ENCODE measurements at places on chromosomes 4 and X.

- DNase-seq = no peak
Measured at GRCh38 chr4:177964061-177964460, 521.8 kb upstream of the AGA start.

GRCh38 chrX:129654652-129655546, at the start of gene APLN:
Gene APLN, minus strand, starts transcription at chrX:129654956. Its CDS starts 326 bp downstream, at chrX:129654630.
- no peak for DNase-seq

DNA sequence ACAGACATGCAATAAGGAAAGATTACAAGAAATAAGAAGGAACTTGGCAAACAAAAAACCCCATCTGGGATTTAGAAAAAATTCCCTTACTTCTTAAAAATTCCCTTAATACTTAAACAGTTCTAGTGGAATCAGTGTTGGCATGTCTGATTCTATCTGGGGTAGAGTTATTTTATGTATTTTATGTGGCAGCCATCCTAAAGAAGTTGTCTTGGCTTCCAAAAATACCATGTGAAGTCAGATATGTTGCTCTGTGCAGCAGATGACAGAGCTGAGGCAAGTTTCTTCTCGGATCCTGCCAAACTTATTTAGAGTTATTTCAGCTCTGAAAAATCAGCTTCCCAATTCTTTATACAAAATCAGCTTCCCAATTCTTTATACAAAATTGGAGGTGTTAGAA, 14.7 kb downstream of the YY2 start:
- no peak for DNase-seq

DNA sequence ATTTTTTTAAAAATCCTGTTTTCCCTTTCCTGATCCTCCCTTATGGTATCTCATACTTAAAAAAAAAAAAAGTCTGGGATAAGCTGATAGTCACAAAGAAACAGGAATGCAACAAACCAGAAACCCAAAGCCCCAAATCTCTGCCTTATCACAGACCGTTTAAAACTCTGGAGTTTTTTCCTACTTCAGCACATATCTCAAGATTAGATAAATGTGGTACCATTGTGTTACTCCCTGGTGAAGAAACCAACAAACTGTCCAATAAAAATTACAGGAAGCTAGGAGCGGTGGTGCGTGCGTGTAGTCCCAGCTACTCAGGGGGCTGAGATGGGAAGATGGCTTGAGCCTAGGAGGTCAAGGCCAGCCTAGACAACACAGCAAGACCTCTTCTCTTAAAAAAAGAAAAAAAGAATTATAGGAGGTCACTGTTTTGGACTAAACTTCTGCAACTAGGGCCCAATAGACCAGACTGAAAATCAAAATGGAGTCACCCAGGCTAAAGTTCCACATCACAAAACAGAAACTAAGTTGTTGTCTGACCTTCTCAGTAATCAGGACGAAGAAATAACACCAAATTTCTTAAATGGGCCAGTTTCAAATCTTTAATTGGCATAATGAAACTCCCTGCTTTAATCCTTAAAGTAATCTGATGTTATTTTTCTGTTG, 51.9 kb downstream of the RBM47 start:
- no peak for DNase-seq

DNA sequence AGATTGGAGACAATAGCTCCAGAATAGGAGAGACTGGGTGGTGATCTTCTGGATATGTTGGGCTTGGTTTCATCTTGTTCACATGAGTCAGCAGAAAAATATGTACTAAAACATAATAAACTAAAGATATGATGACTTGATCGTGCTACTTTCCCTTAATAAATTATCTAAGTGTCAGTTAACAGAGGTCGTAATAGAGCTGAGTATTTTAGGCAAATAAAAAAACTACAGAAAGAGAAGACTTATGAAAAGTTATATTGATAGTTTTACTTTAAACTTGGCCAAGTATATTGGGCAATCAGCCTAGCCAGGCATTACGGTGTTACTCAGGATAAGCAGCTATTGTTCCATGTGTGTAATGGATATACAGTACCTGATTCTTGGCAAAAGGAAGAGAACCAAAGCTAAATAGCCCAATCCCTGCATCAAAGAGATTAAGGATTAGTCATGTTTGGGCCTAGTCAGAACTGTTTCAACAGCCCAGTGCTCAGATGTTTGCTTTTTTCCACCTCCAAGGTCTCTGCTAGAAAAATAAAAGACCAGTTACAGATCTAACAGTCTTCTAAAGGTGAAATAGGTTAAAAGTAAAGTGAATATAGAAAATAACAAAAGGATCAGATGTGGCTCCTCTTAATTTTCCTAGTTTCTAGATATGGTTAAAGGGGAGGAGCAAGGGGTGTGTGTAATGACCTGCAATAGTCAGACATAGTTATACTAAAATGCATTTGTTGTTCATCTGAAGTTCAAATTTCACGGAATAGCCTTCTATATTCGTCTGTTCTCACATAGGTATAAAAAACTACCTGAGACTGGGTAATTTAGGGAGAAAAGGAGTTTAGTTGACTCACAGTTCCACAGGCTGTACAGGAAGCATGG, 262.6 kb downstream of the ADGRL3 start:
- DNase-seq = no peak

DNA sequence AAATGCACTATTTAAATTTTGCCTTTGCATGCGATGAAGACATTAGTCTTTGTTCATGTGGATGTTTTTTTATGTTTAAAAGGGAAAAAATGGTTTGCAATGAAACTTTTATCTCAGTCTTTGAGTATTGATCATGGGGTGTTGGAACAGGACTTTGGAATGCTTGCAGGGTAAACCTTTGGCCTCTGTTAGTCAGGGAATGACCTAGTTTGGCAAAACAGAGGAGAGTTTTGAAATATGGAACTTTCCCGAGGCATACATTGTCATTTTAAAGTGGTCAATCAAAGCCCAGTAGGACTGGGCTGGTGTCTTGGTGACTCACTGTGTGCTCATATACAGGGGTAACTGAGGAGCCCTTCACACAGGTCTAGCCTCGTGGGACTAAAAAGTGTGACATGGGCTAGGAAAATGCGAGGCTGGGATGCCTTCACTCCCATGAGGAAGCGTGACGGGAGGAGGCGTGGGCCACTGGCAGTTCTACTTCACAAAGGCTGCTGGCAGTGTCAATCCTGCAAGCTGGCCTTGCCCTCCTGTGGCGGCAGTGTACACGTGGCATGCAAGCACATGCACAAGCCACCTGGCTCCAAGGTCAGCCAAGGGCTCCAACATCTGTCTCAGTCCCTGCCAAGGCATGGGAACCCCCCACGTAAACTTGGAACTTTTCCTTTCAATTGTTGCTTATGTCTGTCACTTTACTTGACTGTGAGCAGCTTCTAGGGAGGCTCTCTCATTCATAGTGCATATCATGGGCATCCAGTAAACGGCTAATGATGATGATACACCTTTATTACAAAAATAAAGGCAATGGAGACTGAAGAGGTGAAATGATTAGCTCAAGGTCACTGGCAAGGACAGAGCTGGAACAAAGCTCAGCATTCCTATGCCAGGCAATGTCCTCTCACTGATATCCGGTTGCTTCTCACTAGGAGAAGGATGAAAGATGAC, 5.2 kb upstream of the F11 start:
- no peak for DNase-seq

DNA sequence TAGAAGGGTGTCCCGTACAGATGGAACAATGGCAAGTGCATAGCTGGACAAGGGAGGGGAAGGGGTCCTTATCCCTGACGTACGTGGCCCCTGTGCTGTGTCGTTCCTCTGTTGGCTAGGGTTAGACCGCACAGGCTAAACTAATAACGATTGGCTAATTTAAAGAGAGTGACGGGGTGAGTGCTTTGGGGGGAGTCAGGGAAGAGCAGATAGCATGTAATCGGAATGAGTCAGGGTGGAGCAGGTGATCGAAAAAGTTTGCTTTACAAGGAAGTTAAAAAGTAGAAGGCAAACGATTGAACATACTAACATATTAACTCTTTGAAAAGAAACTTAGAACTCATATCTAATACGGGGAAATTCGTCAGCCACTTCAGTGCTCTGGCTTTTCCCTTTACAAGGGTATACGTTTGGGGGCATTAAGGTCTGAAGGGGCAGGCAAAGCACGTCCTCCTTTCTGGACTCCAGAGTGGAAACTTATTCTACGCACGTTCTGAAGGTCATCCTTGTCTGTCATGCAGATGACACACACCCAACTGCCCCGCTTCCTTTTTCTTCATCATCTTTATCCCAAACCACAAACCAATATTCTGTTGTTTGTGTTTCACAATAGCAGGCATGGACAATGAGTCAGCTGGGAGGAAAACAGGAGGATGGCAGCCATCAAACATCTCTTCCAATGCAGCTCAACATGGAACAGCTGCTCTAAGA, 10.2 kb upstream of the CRLF2 start:
- DNase-seq = no peak

- DNase-seq = no peak
Measured at GRCh38 chr4:173254646-173255045, 79.5 kb downstream of the HMGB2 start.

DNA sequence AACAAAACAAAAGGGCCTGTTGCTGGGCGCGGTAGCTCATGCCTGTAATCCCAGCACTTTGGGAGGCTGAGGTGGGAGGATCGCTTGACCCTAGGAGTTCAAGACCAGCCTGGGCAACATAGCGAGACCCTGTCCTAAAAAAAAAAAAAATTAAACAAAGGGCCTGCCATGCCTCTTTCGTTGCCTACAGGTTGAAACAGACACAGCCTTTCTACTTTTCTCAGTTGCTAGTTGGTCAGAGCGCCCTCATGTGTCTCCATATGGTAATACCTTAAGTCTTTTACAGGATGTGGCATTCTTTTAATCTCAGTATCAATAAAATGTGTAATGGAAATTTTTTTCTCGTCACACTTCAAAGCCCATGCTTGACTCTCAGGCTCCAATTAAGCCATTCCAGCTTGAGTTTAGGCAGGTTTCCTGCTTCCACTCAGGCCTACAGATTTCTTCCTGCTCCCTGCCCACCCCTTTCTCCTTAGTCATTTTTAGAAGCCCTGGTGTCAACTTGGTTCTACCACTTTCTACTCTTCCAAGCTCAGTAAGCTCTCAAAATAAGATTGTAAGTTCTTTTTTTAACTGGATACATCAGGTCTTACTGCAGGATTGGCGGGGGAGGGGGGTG, 4.6 kb upstream of the SOWAHD start:
- DNase-seq = no peak

GRCh38 chr4:174592985-174593335, 70.7 kb upstream of the HPGD start:
- DNase-seq = no peak

DNA sequence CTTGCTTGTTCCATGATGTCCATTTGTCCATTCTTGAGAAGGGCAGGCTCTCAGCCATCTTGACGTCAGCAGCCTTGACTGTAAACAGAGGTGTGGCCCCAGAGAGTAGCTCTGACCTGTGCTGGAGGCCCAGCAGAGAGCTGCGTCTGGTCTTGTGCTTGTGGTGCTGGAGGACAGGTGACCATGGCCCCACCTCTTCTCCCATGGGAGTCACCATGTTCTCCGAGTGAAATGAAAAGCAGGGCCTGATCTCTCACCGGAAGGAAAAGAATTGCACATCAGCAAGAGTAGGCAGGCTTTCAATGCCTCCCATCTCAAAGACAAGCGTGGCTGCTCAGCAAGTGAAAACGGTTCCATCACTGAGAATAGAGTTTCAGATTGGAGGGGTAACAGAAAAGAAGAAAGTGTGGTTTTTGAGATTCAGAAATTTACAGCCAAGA, 11.5 kb downstream of the PARM1 start:
- DNase-seq = no peak

DNA sequence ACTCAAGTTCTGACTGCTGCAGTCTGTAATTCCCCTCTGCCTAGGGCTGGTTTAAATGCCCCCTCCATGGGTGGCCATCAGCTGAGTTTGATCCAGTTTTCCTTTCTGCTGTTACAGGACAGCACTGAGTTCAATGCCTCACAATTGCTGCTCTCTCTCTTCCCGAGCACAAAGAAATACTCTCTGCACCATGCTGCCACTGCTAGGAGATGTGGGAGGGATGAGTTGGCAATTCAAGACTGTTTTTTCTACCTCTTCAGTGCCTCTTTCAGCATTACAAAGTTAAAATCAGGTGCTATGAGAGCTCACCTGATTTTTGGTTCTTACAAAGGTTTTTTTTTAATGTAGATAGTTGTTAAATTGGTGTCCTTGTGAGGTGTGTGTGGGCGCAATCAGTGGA, 24.3 kb downstream of the CYSLTR1 start:
- DNase-seq = no peak

DNA sequence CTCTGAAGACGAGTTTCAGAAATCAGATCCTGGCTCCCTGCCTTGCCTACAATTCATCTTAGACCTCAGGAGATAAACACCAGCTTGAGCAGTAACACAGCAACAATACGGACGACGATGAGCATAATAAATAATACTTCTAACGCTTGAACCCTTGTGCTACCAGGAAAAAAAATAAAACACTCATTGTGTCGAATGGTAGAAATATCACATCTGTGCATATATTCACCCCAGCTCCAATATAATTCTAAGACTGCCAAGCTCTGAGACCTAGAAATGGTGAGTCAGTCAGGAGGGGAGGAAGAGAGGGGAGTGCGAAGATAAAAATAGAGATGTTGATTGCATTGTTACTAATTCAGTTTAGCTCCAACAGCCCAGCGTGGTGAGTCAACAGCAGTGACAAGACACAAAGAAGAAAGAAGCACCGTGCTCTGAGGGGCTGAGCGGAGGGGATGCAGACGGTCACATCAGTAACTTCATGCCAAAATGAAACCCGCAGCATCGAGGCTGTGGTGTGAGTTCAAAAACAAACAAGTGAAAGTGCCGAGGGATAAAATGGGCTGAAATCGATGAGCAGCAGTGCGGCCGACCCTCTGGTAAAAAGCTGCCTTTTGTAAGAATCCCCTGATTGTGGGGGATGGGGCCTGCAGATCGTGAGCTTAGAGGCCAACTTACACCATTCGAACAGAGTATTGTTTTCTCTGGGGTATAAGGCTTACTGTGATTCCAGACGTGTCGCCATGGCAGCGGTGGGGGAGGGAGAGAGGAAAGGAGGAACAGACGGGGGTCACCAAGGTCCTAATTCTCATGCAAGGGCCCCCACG, 150.4 kb downstream of the MGST2 start:
- no peak for DNase-seq

GRCh38 chr4:121358473-121358872, 22.3 kb downstream of the QRFPR start:
- no peak for DNase-seq

GRCh38 chr4:1599491-1600210, 84.5 kb downstream of the FAM53A start:
- DNase-seq = no peak

DNA sequence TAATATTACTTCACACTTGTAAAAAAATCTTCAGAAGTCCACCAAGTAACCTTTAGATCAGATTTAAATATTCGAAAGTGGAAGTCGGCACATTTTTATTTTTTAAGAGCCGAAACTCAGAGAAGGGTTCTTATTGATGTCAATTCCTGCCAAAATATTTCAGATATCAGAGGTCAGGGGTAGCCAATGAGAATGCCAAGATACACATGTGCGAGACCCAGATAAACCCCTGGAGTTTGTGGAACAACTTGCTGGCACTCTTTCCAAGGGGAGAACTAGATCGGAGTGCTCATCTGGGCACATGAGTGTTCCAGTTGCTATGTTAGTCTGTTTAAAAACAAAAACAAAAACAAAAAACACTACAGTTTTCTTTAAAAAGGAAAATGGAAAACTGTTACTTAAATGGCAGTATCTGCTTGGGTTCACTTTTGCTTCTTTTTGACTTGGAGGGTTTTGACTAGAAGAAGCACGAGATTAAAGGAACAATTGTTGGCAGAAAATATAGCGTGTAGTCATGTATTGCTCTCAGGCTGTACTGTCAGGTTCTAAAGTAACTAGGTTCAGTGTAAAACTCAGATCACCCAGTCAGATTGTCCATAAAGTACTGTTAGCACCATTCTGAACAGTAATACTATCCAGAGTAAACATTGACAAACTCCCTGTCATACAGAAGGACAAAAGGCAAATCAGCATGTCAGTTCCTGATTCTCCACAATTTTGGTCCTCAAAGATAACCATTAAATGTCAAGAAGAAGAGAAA, 188.0 kb upstream of the PACRGL start:
- DNase-seq = no peak

Measured in NCI-H187 (cell line).